Thymus (tissue), 14 donors: ENCODE measurements at places on chromosomes 3 and 15. TPM values are rescaled to one million over a fixed set of nuclear protein-coding genes. Genes with fewer than 3 reads are reported as not detected.
A peak's percentile ranks its signal among the peaks of the same experiment; 100 is the strongest.

GRCh38 chr3:42149975-42150374, 58.8 kb downstream of the TRAK1 start:
- no peak for DNase-seq
- no peaks in the 10 kb centered on the region for H3K27me3 ChIP-seq
- H3K27ac ChIP-seq: no peak overlapping the region
- no peak overlapping the region for H3K4me3 ChIP-seq
- no peaks in the 10 kb centered on the region for H3K36me3 ChIP-seq
- H3K4me1 ChIP-seq: peaks cover 16% of the 10 kb centered on the region

GRCh38 chr3:183524476-183524875, 31.0 kb downstream of the KLHL6 start:
- no peaks in the 10 kb centered on the region for H3K27me3 ChIP-seq
- H3K4me1 ChIP-seq: no peaks in the 10 kb centered on the region
- no peak overlapping the region for H3K4me3 ChIP-seq
- H3K27ac ChIP-seq: no peak overlapping the region
- no peak for DNase-seq
- H3K36me3 ChIP-seq: peaks cover 37% of the 10 kb centered on the region

STAC gene
- 1.7 TPM for total RNA-seq

UACA gene
- total RNA-seq: 11.0 TPM

DNA sequence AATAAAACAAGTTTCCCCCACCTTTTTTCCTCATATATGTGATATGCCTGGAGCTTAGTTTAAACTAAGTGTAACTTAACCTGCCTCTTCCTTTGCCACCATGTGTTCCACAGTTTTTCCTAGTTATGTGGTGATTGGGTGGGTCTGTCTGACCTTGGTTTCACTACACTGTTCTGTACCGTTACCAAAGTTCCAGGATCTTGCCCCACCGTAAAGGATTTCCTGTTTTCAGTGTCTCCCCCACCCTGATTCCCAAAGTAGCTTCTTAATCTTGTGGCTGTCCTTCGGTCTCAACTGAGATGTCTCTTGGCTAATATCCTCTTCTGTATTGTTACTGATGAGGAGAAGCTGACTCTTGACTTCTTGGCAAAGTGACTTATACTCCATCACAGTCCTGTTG, 6.4 kb upstream of the MGA start:
- no peaks in the 10 kb centered on the region for H3K27me3 ChIP-seq
- no peaks in the 10 kb centered on the region for H3K4me1 ChIP-seq
- no peak for DNase-seq
- no peaks in the 10 kb centered on the region for H3K36me3 ChIP-seq
- H3K4me3 ChIP-seq: no peak overlapping the region
- no peak overlapping the region for H3K27ac ChIP-seq

- DNase-seq: no peak
- H3K4me3 ChIP-seq: no peak overlapping the region
- H3K27ac ChIP-seq: no peak overlapping the region
- no peaks in the 10 kb centered on the region for H3K27me3 ChIP-seq
- peaks cover 17% of the 10 kb centered on the region for H3K4me1 ChIP-seq
- no peaks in the 10 kb centered on the region for H3K36me3 ChIP-seq
These were observed 46.2 kb upstream of the PLCL2 start for GRCh38 chr3:16838561-16838960.

GRCh38 chr3:156307704-156308103, 187.3 kb downstream of the KCNAB1 start:
- no peaks in the 10 kb centered on the region for H3K36me3 ChIP-seq
- H3K27ac ChIP-seq: no peak overlapping the region
- H3K4me3 ChIP-seq: no peak overlapping the region
- H3K4me1 ChIP-seq: no peaks in the 10 kb centered on the region

NPTN gene
- 39.9 TPM for total RNA-seq

DNA sequence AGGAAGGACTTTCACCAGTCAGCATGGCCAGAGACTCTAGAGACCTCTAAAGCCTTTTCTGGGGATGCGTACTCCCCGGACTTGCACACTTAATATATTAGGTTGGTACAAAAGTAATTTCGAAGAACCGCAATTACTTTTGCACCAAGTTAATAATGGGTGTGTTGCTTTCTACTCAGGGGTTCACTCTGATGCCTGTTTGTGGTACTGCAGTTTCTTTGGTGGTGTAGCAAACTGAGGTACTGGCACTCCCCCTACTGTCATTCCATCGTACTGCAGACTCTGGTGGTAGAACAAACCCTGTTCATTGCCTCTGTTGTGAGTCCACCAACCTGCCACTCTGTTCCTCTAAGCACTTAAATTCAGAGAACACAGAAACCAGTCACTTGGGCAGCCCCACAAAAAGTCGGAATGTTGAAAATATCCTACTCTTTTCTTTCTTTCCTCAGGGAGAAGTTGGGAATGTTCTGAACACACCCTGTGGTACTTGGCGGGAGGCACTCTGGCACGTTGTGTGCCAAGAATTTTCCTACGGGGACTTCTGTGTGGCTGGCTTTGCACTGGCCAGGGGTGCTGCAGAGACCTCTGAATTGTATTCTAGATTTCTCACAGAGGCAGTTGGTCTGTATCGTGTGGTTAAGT, 46.3 kb downstream of the GABRG3 start:
- no peaks in the 10 kb centered on the region for H3K27me3 ChIP-seq
- H3K27ac ChIP-seq: no peak overlapping the region
- peak; percentile 28 for DNase-seq
- no peak overlapping the region for H3K4me3 ChIP-seq

ZBED2 gene
- 52.2 TPM for total RNA-seq

DNA sequence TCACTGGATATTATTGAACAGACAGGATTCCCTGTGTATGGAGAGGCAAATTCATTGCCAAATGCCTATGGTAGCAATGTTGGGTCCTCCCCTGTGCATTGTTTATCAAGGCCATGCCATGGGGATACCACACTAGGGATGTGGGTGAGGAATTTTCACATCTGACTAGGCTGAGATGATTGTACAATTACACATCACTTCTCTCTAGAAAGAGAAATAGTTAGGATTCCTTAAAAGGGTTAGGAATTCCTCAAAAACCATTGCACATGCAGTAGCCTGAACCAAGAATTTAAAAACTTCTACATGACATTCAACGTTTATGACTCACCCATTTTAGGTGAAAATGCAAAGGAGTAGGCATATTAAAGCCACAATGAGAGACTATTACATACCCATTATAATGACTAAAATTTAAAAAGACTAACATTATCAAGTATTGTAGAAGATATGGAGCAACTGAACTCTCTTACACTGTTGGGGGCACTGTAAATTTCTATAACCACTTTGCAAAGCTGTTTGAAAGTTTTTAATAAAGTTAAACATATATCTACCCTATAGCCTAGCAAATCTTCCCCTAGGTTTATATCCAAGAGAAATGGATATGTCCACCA, 175.9 kb downstream of the THRB start:
- H3K27ac ChIP-seq: no peak overlapping the region
- H3K4me1 ChIP-seq: no peaks in the 10 kb centered on the region
- no peaks in the 10 kb centered on the region for H3K36me3 ChIP-seq
- no peak overlapping the region for H3K4me3 ChIP-seq
- DNase-seq: no peak
- no peaks in the 10 kb centered on the region for H3K27me3 ChIP-seq

- H3K27ac ChIP-seq: no peak overlapping the region
- H3K4me1 ChIP-seq: peaks cover 38% of the 10 kb centered on the region
- no peak overlapping the region for H3K4me3 ChIP-seq
- H3K27me3 ChIP-seq: no peaks in the 10 kb centered on the region
- DNase-seq: no peak
These were observed 20.9 kb downstream of the CXCR6 start for GRCh38 chr3:45964139-45964538.

HES1 gene
- total RNA-seq: 19.7 TPM

- peak; percentile 20 for DNase-seq
- no peaks in the 10 kb centered on the region for H3K36me3 ChIP-seq
- no peak overlapping the region for H3K27ac ChIP-seq
- H3K4me3 ChIP-seq: no peak overlapping the region
- no peaks in the 10 kb centered on the region for H3K27me3 ChIP-seq
These were observed 40.7 kb downstream of the LDHAL6B start for GRCh38 chr15:59247364-59247763.

POTEB2 gene
- total RNA-seq: not detected

CDHR4 gene
- total RNA-seq: not detected

FAM227B gene
- 11.7 TPM for total RNA-seq

DOCK3 gene
- 0.05 TPM for total RNA-seq

DNA sequence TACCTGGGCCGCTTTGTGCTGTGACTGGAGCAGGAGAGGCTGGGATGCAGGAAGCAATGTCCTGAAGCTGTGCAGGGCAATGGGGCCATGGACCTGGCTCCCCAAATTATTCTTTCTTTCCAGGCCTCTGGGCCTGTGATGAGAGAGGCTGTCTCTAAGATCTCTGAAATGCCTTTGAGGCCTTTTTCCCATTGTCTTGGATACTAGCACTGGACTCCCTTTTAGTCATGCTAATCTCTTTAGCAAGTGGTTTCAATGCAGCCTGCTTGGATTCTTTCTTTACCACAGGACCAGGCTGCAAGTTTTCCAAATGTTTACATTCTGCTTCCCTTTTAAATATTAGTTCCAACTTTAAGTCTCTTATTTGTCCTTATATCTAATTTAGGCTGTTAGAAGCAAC, 64.8 kb upstream of the SGO1 start:
- H3K27ac ChIP-seq: no peak overlapping the region
- no peaks in the 10 kb centered on the region for H3K4me1 ChIP-seq
- H3K27me3 ChIP-seq: no peaks in the 10 kb centered on the region
- H3K36me3 ChIP-seq: no peaks in the 10 kb centered on the region
- H3K4me3 ChIP-seq: no peak overlapping the region

DNA sequence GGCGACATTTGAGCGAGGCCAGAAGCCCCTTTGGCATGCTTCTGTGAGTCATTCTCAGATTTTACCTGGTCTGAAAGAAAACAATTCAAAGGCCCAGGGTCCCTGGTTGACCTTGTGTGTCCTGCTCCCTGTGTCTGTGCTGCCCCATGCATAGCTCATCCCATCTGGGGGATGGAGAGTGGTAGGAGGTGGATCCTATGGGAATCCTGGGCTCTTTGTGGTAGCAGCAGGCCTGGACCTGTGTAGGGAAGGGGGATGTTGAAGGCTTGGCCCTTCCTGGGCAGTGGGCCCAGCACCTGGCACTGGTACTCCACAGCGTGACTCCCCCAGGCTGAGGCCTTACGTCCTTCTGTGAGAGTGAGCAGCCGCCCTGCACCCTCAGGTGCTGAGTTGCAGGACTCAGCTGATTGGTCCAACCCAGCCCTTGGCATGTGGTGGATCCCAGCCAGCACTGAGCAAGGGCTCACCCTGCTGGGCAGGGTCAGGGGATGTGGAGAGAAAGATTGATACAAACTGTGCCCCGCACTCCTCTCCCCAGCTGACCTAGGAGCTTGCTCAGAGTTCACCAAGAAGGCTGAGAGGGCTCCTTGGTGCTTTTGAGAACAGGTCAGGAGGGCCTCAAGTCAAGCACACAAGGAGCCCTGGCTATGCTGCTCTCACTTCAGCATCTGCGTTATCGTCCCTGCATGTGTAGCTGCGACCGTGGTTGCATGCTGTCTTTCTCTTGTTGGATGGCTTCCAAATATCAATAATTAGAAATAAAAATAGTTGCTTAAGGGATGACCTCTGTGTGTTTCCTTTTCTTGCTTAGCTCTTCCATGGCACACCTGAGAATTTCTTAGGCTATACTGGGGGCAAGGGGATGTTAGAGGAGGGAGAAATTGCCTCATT, 21.4 kb upstream of the JMJD7 start:
- DNase-seq: no peak
- H3K4me1 ChIP-seq: peaks cover 6% of the 10 kb centered on the region
- no peaks in the 10 kb centered on the region for H3K27me3 ChIP-seq
- no peak overlapping the region for H3K4me3 ChIP-seq
- no peaks in the 10 kb centered on the region for H3K36me3 ChIP-seq

CMTM7 gene
- 12.5 TPM for total RNA-seq

NLGN1 gene
- 0.90 TPM for total RNA-seq

DNA sequence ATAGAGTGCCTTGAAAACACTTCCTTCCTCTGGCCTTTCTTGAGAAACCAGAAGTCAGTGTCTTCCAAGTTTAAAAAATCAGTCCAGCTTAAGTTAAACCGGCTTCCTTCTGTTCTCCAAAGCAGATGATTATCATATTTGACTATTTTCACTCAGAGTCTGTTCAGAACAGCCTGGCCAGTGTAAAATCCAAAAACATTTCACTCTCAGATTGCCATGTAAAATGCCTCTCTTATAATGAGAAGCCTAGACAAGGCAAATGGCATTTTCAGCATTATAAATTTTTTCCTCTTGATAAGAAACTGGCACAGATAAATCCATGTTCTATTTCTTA, 193.5 kb downstream of the TNIK start:
- H3K27ac ChIP-seq: peak overlapping the region; percentile 48
- H3K36me3 ChIP-seq: no peaks in the 10 kb centered on the region
- no peak overlapping the region for H3K4me3 ChIP-seq
- DNase-seq: no peak
- no peaks in the 10 kb centered on the region for H3K27me3 ChIP-seq

- H3K36me3 ChIP-seq: no peaks in the 10 kb centered on the region
- no peak overlapping the region for H3K4me3 ChIP-seq
- H3K27me3 ChIP-seq: no peaks in the 10 kb centered on the region
- H3K27ac ChIP-seq: no peak overlapping the region
- no peaks in the 10 kb centered on the region for H3K4me1 ChIP-seq
These were observed 40.9 kb upstream of the CCDC80 start for GRCh38 chr3:112681822-112682325.

- H3K4me1 ChIP-seq: no peaks in the 10 kb centered on the region
- no peak for DNase-seq
- H3K27ac ChIP-seq: no peak overlapping the region
These were observed 17.2 kb upstream of the CCR4 start for GRCh38 chr3:32934150-32934742.

GRCh38 chr3:53160660-53161449, at the start of gene PRKCD:
PRKCD (plus strand) TSS chr3:53161209; CDS start chr3:53178423, 17,214 bp downstream.
- peaks cover 28% of the 10 kb centered on the region for H3K4me1 ChIP-seq
- DNase-seq: peak; percentile 65
- peaks cover 53% of the 10 kb centered on the region for H3K27me3 ChIP-seq
- H3K36me3 ChIP-seq: no peaks in the 10 kb centered on the region

PRTG gene
- 0.99 TPM for total RNA-seq

BFSP2 gene
- total RNA-seq: 3.6 TPM

GRCh38 chr15:61151791-61152190, 77.3 kb downstream of the RORA start:
- no peak overlapping the region for H3K27ac ChIP-seq
- H3K36me3 ChIP-seq: no peaks in the 10 kb centered on the region
- H3K4me3 ChIP-seq: no peak overlapping the region
- no peak for DNase-seq
- no peaks in the 10 kb centered on the region for H3K4me1 ChIP-seq

ZMAT3 gene
- total RNA-seq: 3.7 TPM

- no peak for DNase-seq
- no peaks in the 10 kb centered on the region for H3K4me1 ChIP-seq
- no peak overlapping the region for H3K4me3 ChIP-seq
- H3K36me3 ChIP-seq: no peaks in the 10 kb centered on the region
These were observed 90.0 kb upstream of the NAALADL2 start for GRCh38 chr3:174769171-174769570.

GRCh38 chr3:113132571-113132996, 78.8 kb upstream of the BOC start:
- DNase-seq: no peak
- H3K4me3 ChIP-seq: no peak overlapping the region
- no peak overlapping the region for H3K27ac ChIP-seq
- no peaks in the 10 kb centered on the region for H3K4me1 ChIP-seq
- no peaks in the 10 kb centered on the region for H3K36me3 ChIP-seq

GRCh38 chr3:42169579-42170120, 78.5 kb downstream of the TRAK1 start:
- no peak for DNase-seq
- no peaks in the 10 kb centered on the region for H3K27me3 ChIP-seq
- no peaks in the 10 kb centered on the region for H3K4me1 ChIP-seq
- H3K4me3 ChIP-seq: no peak overlapping the region
- no peak overlapping the region for H3K27ac ChIP-seq
